ENCODE measurements at places on chromosomes 12 and 14. TPM values are rescaled to one million over a fixed set of nuclear protein-coding genes. Genes with fewer than 3 reads are reported as not detected.

- no peaks in the 10 kb centered on the region for H3K4me1 ChIP-seq
- H3K4me3 ChIP-seq: no peak overlapping the region
- H3K27ac ChIP-seq: no peak overlapping the region
- no peaks in the 10 kb centered on the region for H3K27me3 ChIP-seq
- H3K36me3 ChIP-seq: no peaks in the 10 kb centered on the region
These were observed 119.3 kb downstream of the SOX5 start for GRCh38 chr12:23830210-23830609.

DNA sequence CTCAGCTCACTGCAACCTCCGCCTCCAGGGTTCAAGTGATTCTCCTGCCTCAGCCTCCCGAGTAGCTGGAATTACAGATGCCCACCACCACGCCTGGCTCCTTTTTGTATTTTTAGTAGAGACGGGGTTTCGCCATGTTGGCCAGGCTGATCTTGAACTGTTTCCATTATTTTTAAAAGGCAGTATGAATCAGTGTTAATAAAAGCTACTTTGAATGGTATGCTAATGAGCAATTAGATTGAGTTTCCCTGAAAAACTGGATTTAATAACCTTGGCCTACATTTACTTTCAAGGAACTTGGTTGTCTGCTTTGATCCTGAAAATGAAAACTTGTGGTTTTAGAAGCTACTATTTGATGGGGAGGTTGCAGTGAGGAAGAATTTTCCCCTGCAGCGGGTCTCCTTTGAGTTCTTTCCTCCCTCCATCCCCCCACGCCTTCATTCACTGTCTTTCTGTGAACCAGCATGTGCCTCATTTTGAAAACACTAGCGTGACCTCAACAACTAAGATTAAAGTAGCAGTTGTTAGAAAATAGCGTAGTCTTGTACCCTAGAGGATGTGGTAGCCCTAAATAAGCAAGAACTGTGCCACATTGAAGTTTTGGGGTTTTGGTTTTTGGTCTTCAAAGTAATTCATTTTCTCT is 17.8 kb upstream of the RPS6KA5 start:
- DNase-seq: peak; percentile 79
- no peaks in the 10 kb centered on the region for H3K27me3 ChIP-seq
- peaks cover 22% of the 10 kb centered on the region for H3K36me3 ChIP-seq
- H3K27ac ChIP-seq: peak overlapping the region; percentile 91
- H3K4me1 ChIP-seq: peaks cover 64% of the 10 kb centered on the region
- peak overlapping the region; percentile 18 for H3K4me3 ChIP-seq

GRCh38 chr12:105783983-105784947 is 354.5 kb downstream of the NUAK1 start:
- H3K27me3 ChIP-seq: no peaks in the 10 kb centered on the region
- H3K27ac ChIP-seq: no peak overlapping the region
- no peak overlapping the region for H3K4me3 ChIP-seq
- peaks cover 3% of the 10 kb centered on the region for H3K4me1 ChIP-seq
- no peak for DNase-seq
- no peaks in the 10 kb centered on the region for H3K36me3 ChIP-seq

DNA sequence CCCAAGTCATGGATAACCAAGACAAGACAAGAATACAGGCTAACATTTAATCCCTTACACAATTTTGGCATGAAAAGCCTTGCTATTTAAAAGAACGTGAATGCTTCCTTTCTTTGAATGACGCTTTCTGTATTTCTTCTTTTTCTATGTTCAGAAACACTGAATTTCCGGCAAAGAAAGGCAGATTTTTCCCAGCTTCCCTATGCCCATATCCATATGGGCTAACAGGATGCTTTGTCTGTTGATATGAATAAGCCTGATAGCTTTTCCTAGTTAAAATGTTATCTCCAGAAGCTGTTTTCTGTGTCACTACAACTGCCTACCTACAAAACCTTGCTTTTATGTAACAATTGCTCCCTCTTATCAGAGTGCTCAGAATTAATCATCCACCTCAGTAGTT is 38.3 kb upstream of the CACNA2D4 start:
- H3K4me1 ChIP-seq: no peaks in the 10 kb centered on the region
- no peaks in the 10 kb centered on the region for H3K27me3 ChIP-seq
- no peak overlapping the region for H3K4me3 ChIP-seq
- no peak for DNase-seq
- H3K27ac ChIP-seq: no peak overlapping the region

- no peaks in the 10 kb centered on the region for H3K4me1 ChIP-seq
- no peak overlapping the region for H3K4me3 ChIP-seq
- peaks cover 2% of the 10 kb centered on the region for H3K36me3 ChIP-seq
- H3K27ac ChIP-seq: no peak overlapping the region
These were observed 85.3 kb downstream of the RFLNA start for GRCh38 chr12:124379938-124380754.

GRCh38 chr12:129552996-129553750 is 350.7 kb downstream of the TMEM132D start:
- H3K4me1 ChIP-seq: no peaks in the 10 kb centered on the region
- H3K36me3 ChIP-seq: no peaks in the 10 kb centered on the region

DNA sequence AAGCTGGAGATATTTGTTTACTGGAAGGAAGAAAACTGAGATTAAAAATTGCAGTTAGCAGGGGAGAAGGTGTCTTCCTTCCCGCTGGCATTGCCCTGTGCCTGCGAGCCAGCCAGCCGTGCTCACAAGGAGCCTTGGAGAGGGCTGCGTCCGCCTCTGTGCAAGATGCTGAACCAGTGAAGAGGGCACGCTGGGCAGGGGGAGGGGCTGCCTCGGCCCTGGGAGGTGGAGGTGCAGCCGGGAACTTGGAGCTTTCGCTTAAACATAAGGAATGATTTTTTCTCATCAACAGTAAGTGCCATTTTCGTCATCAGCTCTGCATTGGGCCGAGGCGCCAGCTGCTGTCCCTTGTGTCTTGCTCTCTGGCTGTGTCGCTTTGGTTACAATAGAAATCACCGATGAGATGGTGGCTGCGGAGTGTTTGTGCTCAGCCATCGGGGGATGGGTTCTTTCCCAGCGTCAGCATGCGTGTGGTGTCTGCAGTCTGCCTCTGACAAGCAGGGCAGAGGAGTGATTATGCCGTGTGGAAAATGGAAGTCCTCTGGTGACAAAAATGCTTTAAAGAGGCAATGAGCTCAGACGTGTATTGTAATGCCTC is 97.3 kb downstream of the ESR2 start:
- H3K4me3 ChIP-seq: no peak overlapping the region
- no peak overlapping the region for H3K27ac ChIP-seq
- DNase-seq: no peak
- H3K27me3 ChIP-seq: no peaks in the 10 kb centered on the region
- peaks cover 31% of the 10 kb centered on the region for H3K4me1 ChIP-seq

GRCh38 chr14:81351205-81351604 is 48.9 kb downstream of the STON2 start:
- no peaks in the 10 kb centered on the region for H3K4me1 ChIP-seq
- H3K27me3 ChIP-seq: peaks cover 10% of the 10 kb centered on the region
- no peaks in the 10 kb centered on the region for H3K36me3 ChIP-seq
- DNase-seq: no peak
- no peak overlapping the region for H3K27ac ChIP-seq

DNA sequence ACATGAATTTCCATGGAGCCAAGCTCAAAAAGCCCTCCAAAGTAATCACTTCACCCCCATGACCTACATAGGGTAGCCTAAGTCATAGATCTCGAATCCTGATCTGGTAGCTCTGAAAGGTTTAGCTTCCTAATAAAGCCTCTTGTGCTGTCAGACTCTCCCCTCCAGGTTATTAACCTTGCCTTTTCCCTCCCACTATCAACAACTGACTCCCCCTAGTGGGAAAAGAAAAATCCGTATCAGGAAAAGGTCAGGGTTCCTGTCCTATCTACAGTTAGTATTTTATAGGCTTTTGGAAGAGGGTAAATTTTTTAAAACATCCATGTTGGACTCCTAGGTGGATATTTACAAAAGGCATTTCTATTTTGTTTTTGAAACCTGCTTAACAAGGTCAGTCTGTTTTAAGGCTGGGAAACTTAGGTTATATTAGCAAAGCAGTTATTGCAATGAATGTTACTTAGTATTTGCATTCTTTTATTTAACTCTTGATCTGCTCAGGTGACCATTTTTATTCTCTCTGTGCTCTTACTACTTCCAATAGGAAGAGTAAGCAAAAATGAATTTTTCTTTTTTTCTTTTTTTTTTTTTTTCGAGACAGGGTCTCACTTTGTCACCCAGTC is 8.0 kb downstream of the YY1 start:
- DNase-seq: peak; percentile 17
- peaks cover 22% of the 10 kb centered on the region for H3K36me3 ChIP-seq
- H3K4me3 ChIP-seq: no peak overlapping the region
- peaks cover 69% of the 10 kb centered on the region for H3K4me1 ChIP-seq

GRCh38 chr12:84313323-84313675 is 599.3 kb downstream of the SLC6A15 start:
- no peak overlapping the region for H3K4me3 ChIP-seq
- DNase-seq: no peak
- H3K27me3 ChIP-seq: no peaks in the 10 kb centered on the region

GRCh38 chr12:56541631-56542030 is 20.0 kb downstream of the RBMS2 start:
- H3K27ac ChIP-seq: no peak overlapping the region
- DNase-seq: no peak
- no peaks in the 10 kb centered on the region for H3K4me1 ChIP-seq
- H3K27me3 ChIP-seq: no peaks in the 10 kb centered on the region
- no peak overlapping the region for H3K4me3 ChIP-seq

DNA sequence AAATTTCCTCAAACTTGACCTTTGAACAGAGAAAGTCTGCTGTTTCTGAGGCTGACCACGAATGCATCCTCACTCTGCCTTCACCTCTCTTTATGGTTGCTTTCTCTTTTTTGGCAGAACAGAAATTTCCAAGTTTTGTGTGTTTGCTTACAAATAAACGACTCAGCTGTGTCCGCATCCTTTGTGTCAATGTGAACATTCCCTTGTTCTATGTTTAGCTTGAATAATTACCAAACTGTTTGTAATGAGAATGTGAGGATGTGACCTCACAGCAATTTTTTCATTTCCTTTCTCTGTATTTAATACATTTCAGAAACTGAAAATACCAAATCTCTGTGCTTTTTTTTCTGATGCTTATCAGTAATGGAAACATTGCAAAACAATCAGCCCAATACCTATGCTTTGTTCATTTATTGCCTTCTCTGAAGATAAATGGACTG is 410.9 kb downstream of the EGLN3 start:
- no peak overlapping the region for H3K4me3 ChIP-seq
- no peaks in the 10 kb centered on the region for H3K36me3 ChIP-seq
- H3K4me1 ChIP-seq: no peaks in the 10 kb centered on the region
- DNase-seq: no peak

- no peak for DNase-seq
- H3K4me1 ChIP-seq: no peaks in the 10 kb centered on the region
- H3K27me3 ChIP-seq: peaks cover 3% of the 10 kb centered on the region
- no peak overlapping the region for H3K4me3 ChIP-seq
- no peaks in the 10 kb centered on the region for H3K36me3 ChIP-seq
These were observed 45.5 kb downstream of the STXBP6 start for GRCh38 chr14:25004389-25004809.

DNA sequence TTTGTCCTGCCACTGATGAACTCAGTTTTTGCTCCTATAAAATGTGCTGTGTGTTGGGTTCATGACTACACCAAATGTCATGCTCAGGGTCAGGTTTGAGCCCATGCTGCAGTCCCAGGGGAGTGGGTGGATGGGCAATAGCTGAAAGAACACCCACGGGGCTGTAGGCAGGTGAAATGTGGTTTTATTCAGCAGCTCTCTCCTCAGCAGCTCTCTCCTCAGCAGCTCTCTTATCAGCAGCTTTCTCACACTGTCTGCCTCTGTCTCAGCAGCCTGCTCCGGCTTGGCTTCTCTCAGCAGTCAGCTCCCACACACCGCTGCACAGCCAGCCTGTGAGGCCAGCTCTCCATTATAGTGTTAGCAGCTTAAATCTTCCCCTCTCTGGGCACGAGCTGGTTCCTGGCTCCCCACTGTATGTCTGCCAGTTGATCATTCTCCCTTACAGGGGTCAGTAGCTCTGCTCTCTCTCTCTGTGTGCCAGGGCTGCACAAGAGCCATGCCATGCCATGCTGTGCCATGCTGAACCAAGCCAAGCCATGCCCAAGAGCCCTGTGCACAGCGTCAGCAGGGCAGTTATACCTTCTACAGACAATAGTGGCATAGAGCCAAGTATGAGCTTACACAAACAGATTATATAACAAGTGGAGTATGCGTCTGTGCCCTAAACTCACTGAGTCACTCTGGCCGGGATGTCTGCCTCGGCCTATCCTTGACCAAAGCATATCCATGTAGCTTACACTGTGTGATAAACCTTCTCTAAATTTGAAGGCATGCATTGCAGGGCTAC is 303.3 kb upstream of the TMPO start:
- H3K4me3 ChIP-seq: no peak overlapping the region
- H3K27me3 ChIP-seq: no peaks in the 10 kb centered on the region
- no peaks in the 10 kb centered on the region for H3K4me1 ChIP-seq

DNA sequence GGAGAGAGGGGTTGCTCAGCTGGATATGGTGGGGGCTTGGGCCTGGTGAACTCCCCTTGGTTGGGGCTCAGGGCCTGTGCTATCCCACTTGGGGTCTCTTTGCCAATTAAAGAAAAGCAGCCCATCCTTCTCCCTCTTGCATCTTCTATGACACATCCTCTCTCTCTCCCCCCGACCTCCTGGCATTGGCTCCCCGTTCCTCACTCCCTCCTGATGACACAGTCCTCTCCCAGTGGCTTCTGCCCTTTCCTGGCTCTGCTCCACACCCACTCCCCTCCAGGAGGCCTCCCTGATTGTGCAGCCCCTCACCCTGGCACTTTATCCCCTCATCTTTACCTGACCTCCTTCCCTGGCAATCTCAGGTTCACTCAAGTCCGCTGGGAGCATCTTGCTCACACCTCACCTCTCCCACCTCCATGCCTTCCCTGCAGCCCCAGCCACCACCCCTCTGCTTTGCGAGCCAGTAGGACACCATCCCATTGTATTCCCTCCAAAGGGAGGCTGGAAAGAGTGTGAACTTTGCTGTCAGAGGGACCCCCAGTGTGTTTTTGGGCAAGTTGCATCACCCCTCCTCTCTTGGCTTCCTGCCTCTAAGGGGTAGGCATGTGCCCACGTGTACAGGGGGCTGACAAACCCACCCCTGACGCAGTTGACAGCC is 10.7 kb downstream of the KRT80 start:
- no peak overlapping the region for H3K4me3 ChIP-seq
- peak overlapping the region; percentile 60 for H3K27ac ChIP-seq
- peaks cover 3% of the 10 kb centered on the region for H3K27me3 ChIP-seq
- DNase-seq: no peak

DNA sequence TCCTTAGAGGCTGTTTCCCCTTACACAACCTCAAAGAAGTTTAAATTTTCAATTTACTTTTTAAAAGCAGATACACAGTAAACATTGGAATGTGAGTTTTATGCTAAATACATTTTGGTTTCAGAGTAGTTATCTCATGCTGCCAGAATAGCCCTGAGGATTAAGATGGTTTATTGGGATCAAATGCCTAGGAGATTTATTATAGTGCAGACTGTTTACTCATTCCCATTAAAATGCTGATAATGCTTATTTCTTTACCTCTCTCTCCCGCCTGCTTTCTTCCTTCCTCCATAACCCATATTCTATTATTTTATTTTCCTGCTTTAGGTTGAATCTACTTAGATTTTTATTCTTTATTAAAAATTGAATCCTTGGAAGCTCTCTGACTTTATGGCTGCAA is 340.2 kb downstream of the DIO2 start:
- H3K4me3 ChIP-seq: no peak overlapping the region
- no peaks in the 10 kb centered on the region for H3K4me1 ChIP-seq
- no peak overlapping the region for H3K27ac ChIP-seq
- H3K27me3 ChIP-seq: no peaks in the 10 kb centered on the region
- DNase-seq: no peak

Gene REM2
- 0.69 TPM for total RNA-seq

Gene OR4K14
- total RNA-seq: not detected

Gene KRT79
- total RNA-seq: not detected

Gene MANSC4
- total RNA-seq: not detected

Gene KLRB1
- 3.8 TPM for total RNA-seq

Gene KLRC4
- total RNA-seq: not detected

Gene SLC25A47
- total RNA-seq: not detected

Gene POTEG
- total RNA-seq: not detected

Gene FAM90A1
- not detected for total RNA-seq
